ENCODE measurements at places on chromosomes 16 and 17.

DNA sequence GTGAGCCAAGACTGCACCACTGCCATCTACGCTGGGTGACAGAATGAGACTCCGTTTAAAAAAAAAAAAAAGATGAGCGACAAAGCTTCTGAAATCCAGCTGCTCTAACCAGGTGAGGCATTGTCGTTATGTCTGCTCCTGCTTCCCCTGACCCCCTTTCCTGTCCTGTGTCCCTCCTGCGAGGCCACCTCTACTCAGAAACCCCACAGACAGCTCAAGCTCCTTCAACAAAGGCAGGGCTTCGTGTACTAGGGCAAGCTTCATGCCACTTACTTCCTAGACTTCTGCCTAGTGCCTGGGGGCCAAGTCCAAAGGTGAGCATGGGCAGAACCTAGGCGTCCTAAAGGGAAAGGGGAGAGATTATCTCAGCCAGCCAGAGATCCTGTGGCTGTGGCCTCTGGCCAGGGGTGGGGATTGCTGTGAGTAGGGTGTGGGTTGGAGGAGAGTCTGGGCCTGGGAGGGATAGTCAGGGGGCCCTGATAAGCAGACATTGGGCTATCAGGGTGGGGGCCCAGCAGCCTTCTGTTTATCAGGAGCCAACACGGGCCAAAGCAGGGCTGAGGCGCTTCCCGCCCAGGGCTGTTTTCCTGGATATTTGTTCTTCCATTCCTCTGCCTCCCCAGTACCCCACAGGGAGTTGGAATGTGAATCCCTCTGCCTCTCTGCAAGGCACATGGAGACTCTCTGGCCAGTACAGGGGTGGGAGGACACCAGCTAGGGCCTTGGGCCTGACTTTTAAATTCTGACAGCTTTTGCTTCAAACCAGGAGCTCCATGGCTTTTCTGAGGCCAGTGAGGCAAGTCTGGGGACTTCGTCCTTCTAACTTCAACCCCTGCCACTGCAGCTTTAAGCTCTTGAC, 10.4 kb downstream of the ERAL1 start:
- DNase-seq: no peak

DNA sequence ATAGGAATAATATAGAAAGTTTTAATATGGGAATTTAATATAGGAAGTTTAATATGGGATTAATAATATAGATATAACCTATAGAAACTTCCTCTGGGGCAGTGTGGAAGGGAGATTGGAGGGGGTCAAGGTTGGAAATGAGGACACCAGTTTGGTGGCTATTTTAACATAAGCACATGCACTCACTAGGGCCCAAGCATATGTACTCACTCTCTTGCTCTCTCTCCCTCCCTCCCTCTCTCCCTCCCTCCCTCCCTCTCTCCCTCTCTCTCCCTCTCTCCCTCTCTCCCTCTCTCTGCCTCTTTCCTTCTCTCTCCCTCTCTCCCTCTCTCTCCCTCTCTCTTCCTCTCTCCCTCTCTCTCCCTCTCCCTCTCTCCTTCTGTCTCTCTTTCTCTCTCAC, 528.1 kb downstream of the NPIPA7 start:
- no peak for DNase-seq

GRCh38 chr17:37300683-37301082, 75.1 kb upstream of the C17orf78 start:
- DNase-seq: no peak

DNA sequence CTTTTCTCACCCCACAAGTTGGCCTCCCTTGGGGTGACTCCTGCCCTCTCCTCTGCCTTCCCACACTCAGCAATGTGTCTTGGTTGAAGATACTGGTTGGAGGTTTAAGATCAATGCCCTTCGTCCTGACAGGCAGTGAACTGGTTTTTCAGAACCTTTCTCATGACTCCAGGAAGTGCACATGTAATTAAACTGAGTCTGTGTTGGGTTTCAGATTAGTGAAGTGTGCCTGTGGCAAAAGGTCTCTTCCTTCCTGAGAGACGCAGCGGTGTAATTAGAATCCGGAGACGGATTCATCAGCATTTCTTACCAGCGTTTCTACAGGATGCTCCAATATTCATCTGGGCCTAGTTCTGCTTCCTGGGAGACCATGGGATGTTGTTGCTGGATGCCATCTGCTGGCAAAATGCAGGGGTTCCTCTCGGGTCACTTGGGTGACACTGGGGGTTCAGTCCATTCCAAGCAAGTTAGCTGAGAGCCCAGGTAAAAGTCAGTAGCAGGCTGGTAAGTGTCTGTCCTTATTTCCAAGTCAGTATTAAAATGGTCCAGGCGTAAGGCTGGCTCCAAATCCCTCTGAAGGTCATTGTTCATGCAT, 233.3 kb downstream of the XYLT1 start:
- DNase-seq: no peak

- DNase-seq: no peak
These were observed 374.3 kb upstream of the GOT2 start for GRCh38 chr16:59108374-59108773.

GRCh38 chr17:53336281-53336680, 486.4 kb upstream of the KIF2B start:
- DNase-seq: no peak

- no peak for DNase-seq
These were observed 11.4 kb downstream of the SLC13A5 start for GRCh38 chr17:6701719-6702118.

GRCh38 chr17:80694992-80695912, 150.6 kb downstream of the RPTOR start:
- no peak for DNase-seq

DNA sequence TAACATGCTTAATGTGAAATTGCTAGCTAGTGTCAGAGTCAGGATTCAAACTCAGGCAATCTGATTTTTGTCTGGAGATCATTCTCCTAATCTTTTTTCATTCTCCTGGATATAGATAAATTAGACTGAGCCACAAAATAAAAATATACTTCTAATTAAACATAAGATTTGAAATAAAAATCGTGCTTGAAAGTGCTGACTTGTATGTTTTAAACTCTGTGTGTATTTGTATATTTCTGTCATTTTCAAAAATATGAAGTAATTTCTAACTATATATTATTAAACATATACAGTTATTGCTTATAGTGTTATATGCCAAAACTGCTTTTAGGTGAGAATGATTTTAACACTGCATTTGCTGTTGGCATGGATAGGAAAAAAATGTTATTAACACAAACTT, 239.4 kb downstream of the KCNJ2 start:
- no peak for DNase-seq

GRCh38 chr16:70577256-70577698, 53.7 kb downstream of the SF3B3 start:
- no peak for DNase-seq
